ENCODE measurements at places on chromosomes 2 and 18. TPM values are rescaled to one million over a fixed set of nuclear protein-coding genes. Genes with fewer than 3 reads are reported as not detected.

DNA sequence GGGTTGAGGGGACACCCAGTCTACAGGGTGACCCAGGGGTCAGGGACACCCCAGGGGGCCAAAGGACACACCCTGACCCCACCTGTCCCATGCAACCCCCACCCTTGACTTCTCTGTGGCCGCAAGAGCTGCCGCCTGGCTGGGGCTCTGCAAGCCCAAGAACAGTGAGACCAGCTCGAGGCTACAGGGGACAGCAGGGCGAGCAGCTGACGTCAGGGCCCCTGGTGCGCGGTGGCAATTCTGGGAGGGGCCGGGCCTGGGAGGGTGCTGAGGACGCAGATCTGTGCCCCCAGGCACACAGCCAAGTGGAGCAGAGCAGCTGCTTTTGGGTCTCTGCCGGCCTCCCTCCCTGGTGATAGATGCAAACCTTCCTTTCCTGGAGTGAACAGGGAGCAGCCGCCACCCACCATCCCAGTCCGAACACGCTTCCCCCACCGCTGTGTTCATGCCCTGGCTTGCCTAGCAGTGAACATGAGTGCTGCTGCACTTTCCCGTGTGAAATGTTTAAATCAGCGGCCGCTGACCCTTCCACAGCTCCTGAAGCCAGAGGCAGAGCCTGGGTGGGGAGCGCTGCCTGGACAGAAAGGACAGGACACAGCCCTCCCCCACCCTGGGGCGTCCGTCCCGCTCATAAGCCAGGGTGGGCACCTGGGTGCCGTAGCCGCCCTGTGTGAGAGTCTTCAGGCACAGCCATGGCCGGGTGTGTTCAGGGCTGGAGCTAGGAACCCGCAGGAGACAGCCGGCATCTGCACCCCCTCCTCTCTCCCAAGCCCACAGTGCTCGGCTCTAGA, 46.9 kb downstream of the SLC66A2 start:
- DNase-seq, result no peak
- no peaks in the 10 kb centered on the region for H3K4me1 ChIP-seq
- peaks cover 20% of the 10 kb centered on the region for H3K36me3 ChIP-seq
- no peaks in the 10 kb centered on the region for H3K27me3 ChIP-seq

GRCh38 chr18:70126832-70127231, 78.7 kb downstream of the RTTN start:
- no peak overlapping the region for H3K27ac ChIP-seq
- DNase-seq, result no peak
- H3K36me3 ChIP-seq, result peaks cover 5% of the 10 kb centered on the region
- no peaks in the 10 kb centered on the region for H3K27me3 ChIP-seq

- H3K4me1 ChIP-seq, result no peaks in the 10 kb centered on the region
- H3K27ac ChIP-seq, result no peak overlapping the region
- no peak overlapping the region for H3K4me3 ChIP-seq
- no peaks in the 10 kb centered on the region for H3K36me3 ChIP-seq
Measured at GRCh38 chr18:30177056-30177455, 865.5 kb downstream of the DSC3 start.

Gene COLEC11
- not detected for total RNA-seq

- H3K27ac ChIP-seq, result no peak overlapping the region
- no peak overlapping the region for H3K4me3 ChIP-seq
- peaks cover 28% of the 10 kb centered on the region for H3K4me1 ChIP-seq
- H3K27me3 ChIP-seq, result no peaks in the 10 kb centered on the region
- DNase-seq, result no peak
Measured at GRCh38 chr2:127706215-127706990, 5.1 kb downstream of the SFT2D3 start.

Data from transverse colon (tissue), 4 donors.